ENCODE measurements at places on chromosomes 5 and 9.

GRCh38 chr9:114370968-114371320 is 16.8 kb downstream of the AKNA start:
- no peak for DNase-seq

- DNase-seq: no peak
Measured at GRCh38 chr5:167995844-167996425, 295.5 kb upstream of the WWC1 start.

DNA sequence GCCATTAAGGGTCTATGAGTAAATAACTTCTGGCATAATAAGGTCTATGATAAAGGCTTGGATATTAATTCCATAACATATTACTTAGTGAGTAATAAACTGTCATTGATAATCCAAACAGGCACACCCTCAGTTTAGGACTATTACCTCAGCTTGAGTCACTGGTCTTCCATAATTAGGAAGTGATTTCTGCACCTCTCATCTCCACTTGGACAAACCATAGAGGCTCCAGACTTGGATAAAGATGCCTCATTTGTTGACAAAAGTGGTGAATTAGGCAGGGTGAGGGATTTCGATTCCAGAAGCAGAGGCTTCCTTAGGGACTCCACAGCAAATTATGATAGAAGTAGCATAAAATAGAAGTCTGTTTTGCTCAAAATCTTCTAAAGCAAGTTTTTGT is 127.5 kb upstream of the MTAP start:
- no peak for DNase-seq

- DNase-seq: no peak
Measured at GRCh38 chr5:173604141-173604540, 12.3 kb downstream of the BOD1 start.

DNA sequence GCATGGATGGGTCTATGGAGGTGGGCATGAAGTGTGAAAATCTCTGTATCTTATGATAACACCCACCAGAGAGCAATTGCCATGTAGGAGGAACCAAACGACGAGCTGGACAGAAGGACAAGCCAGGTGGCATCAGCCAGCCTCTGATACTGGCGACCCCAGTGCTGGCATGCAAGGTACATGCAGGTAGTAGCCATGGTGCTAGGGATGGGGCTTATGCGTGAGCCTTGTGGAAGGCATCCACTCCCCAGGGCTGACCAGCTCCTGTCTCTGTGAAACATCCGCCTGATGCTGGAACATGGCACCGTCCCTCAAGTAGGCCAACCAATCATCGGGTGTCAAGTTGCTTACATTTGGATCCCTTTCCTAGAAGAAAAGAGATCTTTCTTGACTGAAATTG is 412.9 kb downstream of the GADD45G start:
- no peak for DNase-seq

DNA sequence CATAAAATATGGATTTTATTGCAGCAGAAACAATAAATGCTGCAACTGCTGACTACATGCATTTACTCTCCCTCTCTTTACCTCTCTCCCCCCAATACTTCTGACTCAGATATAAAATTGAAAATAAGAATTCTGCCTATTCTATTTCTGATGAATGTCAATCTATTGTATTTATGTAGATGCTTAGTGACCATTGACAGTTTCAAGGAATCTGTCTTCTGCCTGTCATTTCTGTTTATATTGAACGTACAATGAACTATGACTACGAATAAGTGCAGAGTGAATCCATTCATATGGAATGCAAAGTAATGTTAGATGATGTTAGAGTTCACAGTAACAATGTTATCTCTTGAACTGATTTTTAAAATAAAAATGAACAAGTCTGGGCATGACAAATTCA is 898 bp downstream of the CDH10 start:
- DNase-seq: no peak

DNA sequence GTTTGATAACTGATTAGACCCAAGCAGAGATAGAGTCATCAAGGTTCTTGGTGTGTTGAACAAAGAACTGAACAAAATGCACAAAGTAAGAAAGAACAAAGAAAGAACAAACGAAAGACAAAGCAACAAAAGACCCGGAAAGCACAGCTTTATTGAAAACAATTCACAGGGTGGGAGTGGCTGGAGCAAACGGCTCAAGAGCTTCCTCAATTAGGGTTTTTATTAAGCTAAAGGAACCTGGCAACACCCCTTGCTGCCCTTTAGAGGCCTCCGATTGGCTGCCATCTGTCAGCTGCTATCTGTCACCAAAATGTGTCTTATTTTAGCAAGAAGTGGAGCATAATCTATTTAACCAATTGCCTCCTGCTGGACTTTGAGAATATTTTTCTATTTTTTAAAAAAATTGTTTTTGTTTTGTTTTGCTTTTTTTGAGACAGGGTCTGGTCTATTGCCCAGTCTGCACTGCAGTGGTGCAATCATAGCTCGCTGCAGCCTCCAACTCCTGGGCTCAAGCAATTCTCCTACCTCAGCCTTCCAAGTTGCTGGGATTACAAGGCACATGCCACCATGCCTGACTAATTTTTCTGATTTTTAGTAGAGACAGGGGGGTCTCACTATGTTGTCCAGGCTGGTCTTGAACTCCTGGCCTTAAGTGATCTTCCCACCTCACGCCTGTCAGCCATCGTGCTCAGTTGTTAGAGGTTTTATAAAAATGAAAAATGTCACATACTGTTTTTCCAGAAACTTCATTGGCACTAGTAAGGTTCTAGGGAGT is 7.7 kb upstream of the ABO start:
- DNase-seq: no peak

DNA sequence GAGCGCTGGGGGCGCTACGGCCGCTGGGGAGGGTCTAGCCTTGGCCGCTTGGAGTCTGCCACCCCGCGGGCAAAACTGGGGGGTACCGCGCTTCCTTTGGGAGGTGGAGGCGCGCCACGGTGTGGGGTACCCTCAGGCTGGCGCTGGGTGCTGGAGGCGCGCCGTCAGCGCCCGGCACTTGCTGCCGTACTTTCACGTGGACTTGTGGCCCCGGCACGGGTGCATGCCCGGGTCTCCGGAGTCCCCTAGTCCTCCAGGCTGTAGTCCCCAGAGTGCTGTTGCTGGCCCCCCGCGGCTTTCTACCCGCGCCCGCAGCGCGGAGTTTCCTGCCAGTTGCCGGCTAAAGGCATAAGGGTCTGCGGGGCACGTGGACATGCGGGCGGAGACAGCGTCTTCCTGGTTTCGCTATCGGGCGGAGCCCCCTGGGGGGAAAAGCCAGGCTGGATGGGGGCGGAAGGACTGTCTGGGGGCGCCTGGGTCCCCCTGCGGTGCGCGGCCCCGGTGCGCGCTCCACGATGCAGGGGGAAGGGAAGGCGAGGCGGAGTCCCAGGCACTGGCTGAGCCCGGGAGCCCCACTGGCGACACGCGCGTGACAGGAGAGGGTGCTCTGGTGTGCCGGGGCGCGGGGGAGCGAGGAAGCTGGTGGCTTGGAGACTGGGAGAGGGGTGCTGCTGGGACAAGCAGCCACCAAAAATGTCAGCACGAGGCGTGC is 666 bp downstream of the PPARGC1B start:
- peak; percentile 71 for DNase-seq

DNA sequence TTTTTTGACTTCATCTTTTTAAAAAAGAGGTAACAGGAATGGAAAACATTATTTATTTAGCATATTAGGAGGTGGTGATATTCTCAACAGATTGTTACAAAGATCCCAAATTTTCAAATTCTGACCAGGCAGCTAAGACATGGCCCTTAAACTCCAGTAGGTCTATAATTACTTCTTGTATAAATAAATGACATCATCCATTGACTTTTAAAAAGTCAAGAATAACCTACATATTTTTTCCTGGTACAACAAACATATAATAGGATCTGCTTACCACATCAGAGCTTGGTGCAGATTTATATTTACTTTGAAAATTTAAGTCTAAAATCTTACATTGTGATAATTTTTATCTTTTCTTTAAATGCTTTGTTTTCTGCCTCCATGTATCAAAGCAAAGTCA is 92.2 kb upstream of the TRPM3 start:
- DNase-seq: no peak

All from Right ventricle myocardium superior (tissue), 1 donor.